Urinary bladder (tissue), 4 donors: ENCODE measurements at places on chromosomes 4 and X.

DNA sequence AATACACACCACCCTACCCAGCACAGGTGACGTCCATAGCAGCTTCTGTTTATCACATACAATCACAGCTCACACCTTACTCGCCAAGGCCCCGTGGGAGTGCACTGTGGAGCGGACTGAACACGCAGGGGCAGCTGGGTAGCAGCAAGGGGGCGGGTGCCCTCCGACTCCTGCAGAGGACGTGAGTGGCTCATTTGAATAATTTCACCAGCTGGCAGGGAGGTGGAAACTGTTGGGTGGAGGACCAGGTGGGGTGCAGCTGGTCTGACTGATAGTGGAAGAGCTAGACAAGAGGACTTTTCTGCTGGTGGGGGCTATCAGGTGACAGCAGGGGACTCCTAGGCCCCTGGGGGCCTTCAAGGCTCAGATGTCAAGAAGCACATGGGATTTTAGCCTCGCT, 16.3 kb downstream of the MAN2B2 start:
- no peak for DNase-seq

DNA sequence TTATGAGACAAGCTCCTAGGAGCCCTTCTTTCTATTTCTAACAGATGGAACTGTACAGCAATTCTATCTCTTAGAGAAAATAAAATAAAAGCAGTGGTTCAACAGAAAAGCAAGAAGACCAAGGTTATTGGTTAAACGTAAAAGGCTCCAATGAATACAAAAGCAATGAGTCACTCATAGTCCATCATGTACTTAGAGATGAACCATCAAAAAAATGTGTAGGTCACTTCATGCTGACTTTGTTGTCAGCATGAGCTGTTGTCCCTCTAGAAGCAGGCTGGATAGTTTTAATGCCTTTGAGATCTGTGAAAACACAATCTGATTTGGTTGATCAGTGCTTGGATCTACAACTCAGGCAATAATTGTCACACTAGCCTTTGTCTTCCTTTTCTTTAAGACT, 378.6 kb upstream of the ANXA10 start:
- DNase-seq: no peak

GRCh38 chr4:125781651-125782050, 466.9 kb downstream of the FAT4 start:
- no peak for DNase-seq

DNA sequence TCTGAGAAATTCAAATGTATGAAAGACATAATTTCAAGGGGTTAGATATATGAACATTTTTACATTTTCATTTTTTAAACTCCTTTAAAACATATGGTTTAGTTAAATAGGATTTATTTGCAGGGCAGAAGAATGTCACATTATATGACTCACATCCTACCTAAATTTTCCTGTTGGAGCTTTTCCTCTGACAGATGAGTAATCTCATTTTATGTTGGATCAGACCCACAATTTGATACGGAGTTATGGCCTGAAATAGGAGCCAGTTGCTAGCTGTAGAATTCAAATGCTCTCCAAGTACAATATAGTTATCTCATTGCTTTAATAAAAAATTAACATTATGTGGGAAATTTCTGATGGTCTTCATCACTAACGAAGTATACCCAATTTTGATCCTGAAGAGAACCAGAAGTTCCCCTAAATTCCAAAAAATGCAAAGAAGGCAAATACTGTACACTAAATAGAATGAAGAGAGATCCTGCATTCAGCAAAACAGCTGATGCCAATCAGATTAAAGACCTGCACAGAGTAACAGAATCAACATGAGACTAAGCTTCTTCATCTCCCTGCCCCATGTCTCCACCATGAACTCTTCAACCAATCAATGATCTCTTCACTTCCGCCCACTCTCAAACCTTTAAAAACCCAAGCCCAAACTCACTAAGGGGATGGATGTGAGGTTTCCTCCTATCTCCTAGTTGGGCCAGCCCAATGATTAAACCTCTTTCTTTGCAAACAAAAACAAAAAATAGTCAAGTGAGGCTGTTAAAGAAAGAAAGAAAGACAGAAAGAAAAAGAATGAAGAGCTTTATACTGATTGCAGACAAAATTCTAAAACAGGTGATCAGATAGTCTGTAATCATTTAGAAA, 10.9 kb upstream of the EXOSC9 start:
- DNase-seq: no peak
